ENCODE measurements at places on chromosomes 13 and 19.

DNA sequence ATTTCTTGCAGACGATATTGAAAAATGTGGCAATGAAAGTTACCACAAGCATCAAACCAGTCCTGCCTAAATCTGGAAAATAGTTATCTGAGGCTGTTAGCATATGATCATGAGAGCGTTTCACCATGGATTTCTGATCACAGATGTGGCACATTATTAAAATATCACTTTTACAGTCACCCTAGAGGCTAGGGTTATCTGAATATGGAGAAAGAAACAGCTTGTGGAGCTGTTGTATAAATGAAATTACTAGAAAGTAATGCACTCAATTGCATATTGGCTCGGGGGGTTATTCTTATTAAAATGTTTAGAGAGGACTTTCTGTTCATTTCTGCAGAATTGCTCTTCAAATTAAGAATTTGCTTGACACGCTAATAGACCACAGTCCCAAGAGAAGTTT, 35.6 kb downstream of the ALOX5AP start:
- DNase-seq: no peak

GRCh38 chr13:52600666-52601065, 41.6 kb upstream of the HNRNPA1L2 start:
- no peak for DNase-seq

DNA sequence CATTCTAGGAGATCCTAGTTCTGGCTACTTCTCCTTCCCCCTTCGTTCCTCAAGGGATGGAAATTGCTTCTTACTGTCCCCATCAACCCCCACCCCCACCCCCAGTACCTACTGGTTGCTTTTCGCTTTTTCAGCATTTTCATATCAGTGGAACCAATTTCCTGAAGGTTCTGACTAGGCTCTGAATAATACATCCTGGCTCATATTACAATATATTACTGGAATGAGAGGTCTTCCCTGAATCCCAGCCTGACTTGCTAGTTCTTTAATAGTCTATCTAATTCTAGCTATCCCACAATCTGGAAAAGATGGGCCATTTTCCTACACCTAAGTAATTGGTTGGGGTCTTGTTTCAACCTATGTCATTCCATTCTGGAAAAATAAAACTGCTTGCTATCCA, 207.4 kb downstream of the COG6 start:
- no peak for DNase-seq

GRCh38 chr13:48564056-48564455, 31.2 kb upstream of the RCBTB2 start:
- DNase-seq: no peak

DNA sequence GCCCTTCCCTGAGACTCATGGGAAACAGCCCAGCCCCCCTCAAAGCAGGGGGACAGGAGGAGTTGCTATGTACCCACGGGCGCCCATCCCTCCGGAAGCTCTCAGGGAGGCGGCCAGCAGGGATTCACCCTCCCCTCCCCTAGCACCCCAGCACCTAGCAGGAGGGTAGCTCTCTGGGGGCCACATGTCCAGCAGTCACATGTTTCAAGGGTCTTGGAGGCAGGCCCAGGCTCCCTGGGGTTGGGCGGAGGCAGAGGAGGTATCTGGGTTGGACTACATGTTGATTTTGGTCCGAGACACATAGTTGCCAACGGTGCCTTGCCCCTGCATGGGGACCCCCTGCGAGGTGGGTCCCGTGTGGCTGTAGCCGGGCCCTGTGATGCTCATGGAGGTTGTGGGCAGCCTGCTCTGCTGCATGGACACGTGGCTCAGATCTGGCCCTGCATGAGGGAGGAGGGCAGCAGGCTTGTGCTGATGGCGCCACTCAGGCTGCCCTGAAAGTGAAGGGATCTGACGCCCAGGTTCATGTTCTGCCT, 7.0 kb upstream of the RNF6 start:
- no peak for DNase-seq

GRCh38 chr19:14004619-14005348, 1.3 kb downstream of the RFX1 start:
- peak; percentile 86 for DNase-seq

Data from suppressor macrophage treated with lipopolysaccharide for 4 hours (primary cell).